Neural crest cell (in vitro differentiated cells): ENCODE measurements at places on chromosomes 6 and 20.

DNA sequence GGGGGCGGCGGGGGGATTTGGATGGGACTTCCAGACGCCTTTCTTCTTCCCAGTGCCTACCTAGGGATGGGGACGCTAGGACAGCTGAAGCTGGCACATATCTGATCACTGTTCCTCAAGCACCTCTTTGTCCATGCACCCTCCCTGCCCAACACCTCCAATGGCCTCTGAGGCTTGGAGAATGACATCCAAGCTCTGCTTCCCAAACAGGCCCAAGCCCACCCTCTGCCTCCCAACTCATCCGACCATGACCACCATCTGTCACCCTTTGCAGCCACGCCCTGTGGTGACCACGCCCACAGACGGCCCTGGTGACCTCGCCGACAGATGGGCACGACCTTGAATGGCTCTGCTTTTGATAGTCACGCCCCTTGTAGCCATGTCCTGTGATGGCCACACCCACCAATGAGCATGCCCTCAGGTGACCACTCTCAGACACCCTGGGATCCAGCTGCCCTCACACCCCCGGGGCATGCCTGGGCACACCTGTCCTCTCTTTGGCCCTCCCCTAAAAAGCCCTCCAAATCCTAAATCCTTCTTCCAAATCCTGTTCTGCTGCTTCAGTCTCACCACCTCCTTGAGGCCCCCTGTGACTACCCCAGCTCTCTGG, 51.0 kb downstream of the SSR1 start:
- DNase-seq = no peak

- no peak for DNase-seq
Observed at GRCh38 chr6:43593938-43594337, 18.0 kb downstream of the POLH start.

DNA sequence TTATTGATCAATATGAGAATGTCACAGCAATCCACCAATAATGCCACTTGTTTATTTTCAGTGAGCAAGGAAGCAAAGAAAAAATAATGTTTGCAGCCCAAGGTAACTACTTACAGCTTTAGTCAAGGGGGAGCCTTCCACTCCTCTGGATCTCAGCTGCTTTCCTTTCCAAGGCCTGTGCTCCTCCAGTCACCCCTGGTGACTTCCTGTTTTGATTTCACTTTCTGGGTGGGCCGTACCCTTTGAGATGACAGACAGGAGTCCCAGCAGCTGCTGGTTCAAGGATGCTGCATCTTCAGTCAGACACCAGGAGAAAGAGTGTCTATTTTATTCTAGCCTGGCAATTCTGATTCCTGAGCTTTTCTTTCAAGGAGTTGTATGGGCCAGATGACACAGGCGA, 5.6 kb upstream of the VNN2 start:
- DNase-seq = no peak

GRCh38 chr6:12343122-12343439, 52.9 kb downstream of the EDN1 start:
- DNase-seq = no peak

DNA sequence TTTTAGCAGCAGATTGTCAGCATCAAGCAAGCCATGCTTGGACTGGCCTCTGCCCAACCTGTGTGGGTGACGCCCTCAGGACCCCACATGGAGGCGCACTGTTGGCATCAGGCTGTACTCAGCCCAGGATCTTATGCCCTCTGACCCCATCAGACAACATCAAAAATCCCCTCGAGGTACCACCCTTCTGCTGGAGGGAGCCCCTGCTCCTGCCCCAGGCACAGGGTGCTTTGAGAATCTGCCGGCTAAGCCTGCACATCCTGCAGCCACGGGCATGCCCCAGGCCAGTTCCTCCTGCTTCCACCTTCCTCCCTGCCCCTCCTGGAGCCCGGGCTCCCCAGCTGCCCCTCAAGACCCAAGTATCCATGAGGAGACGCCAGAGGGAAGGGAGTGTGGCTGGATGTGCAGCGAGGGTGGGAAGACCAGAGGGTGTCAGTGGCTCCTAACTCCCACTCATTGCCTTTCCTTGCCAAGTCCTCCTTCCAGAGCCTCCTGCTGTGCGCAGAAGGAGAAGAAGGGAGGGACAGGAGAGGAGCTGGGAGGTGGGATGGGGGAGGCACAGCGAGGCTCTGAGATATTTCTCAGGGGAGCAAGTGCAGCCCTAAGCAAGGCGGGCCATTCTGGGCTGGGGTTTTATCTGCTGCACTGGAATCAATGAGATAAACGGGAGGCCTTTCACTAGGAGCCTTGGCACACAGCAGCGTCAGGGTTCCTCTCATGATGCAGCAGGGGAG, 77.4 kb upstream of the CST7 start:
- no peak for DNase-seq

DNA sequence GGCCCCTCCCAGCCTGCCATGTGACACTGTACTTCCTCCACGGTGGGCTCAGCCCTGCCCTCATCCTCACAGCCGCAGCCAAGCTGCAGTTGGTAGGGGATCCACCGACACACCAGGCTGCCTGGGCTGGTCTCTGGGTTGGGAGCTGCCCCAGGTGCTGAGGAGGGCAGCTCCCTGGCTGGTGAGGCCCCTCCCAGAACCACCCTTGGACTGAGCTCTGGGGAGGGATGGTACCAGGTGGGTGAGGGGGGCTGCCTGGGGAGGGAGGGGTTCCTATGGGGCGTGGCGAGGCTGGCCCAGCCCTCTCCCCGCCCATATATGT, 185 bp upstream of the TNFRSF6B start:
- no peak for DNase-seq

- no peak for DNase-seq
Observed at GRCh38 chr6:29941916-29942274, 437 bp upstream of the HLA-A start.

DNA sequence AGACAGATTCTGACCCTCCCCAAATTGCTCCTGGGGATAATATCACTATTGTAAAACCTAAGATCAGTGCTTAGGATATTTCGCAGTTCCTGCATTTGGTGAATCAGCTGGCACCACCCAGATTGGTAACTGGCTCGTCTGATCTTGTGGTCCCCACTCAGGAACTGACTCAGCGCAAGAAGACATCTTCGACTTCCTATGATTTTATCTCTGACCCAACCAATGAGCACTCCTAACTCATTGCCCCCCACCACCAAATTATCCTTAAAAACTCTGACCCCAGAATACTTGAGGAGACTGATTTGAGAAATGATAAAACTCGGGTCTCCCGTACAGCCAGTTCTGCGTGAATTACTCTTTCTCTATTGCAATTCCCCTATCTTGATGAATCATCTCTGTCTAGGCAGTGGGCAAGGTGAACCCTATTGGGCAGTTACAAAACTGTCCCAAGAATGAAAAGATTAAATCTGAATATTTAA, 55.7 kb upstream of the PRND start:
- no peak for DNase-seq

GRCh38 chr6:41921712-41921998, 356 bp downstream of the BYSL start:
- no peak for DNase-seq

- no peak for DNase-seq
Observed at GRCh38 chr6:52532457-52532856, 44.4 kb downstream of the TRAM2 start.

GRCh38 chr6:89508755-89509563, 76.0 kb downstream of the ANKRD6 start:
- no peak for DNase-seq

- DNase-seq = no peak
Observed at GRCh38 chr6:125198398-125198937, 44.9 kb downstream of the TPD52L1 start.

GRCh38 chr20:41334443-41335421, 5.9 kb upstream of the LPIN3 start:
- DNase-seq = no peak

DNA sequence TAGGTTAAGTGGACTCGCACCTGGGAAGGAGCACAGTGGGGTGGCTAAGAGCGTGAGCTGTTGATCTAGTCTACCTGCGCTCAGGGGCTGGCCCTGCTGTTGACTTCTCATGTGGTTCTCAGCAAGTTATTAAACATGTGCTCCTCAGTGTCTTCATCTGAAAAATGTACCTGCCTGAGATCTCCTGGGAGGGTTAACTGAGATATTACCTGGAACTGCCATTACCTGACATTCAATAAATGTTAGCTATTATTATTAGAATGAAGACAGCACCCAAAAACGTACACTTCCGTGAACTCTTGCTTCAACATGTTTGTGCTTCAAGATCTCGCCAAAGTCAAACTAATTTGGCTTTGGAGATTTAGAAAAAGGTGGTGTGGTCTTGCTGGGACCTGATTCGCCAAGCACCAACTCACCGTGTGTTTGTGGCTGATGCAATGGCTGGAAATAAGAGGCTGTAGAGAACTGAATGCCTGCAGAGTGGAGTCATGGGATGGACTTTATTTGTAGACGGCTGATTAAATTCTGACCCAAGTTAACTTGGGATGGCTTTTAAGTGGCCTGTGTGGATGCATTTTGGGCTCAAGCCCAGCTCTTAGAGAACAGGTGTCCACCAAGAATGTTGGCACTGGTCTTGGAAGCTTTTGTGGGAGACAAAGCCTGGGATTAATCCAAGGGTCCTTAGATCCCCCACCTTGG, 692.9 kb downstream of the QKI start:
- no peak for DNase-seq

GRCh38 chr6:11025921-11026635, 18.0 kb downstream of the ELOVL2 start:
- no peak for DNase-seq

DNA sequence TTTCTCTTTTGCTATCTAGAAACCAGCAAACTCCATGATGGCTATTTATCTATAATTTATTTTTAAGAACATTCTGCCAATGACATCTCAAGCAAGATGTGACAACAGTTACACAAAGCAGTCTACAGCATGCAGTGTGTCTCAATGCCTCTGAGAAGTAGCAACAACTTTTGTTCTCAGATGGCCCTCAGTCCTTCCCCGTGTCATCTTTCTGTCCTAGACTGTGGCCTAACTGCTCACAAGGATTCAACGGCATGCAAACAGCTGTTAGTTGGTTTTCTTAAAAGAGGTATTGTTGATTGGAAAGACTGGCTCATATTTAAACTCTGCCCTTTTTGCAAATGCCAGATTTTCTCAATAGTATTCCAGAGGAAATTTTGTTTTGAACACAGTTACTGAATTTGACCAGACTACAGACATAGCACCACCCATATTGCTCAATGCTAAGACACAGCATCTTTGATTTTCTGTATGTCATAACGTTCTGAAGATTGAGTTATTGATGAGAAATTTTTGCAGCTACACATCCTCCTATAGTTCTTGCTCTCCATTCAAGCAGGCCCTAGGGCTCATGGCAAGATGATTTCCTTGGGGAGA, 26.1 kb upstream of the F13A1 start:
- DNase-seq = no peak

DNA sequence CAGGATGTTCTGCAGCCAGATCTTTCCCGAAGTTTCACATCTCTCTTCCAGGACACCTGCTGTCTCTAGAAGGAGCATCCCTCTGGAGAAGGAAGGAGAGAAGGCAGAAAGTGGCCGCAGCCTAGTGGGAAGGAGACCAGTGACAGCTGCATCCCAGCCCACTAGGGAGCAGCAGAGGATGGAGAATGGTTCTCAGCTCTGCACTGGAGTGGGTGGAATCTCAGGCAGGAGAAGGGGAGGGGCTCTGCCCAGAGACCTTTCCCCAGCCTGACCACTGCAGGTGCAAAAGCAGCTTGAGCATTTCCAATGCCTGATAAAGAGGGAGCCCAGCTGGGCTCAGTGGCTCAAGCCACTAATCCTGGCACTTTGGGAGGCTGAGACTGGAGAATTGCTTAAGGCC, 32.3 kb downstream of the NCR2 start:
- DNase-seq = peak; percentile 68

GRCh38 chr6:71396410-71396801, 107.8 kb downstream of the OGFRL1 start:
- DNase-seq = no peak

DNA sequence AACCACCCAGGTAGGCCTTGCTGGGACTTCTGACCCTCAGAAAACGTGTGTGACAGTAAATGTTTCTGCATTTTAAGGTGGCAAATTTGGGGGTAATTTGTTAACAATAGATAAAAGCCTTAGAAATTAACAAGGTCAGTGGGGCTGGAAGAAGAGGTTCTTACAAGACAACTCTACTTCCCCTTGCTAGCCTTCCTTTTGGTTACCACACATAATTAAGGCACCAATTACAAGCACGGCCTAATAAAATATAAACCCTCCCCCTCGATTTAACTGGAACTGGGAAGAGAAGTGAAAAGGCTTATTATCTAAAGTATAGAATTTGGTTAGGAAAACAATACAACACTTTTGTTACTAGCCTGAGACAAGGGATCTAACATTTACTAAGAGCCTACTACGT, 38.8 kb downstream of the ELOVL5 start:
- DNase-seq = no peak

GRCh38 chr20:2101057-2101864, at the start of gene STK35:
Gene STK35 (plus strand): TSS chr20:2101827. CDS start chr20:2101882, 55 bp downstream.
- peak; percentile 61 for DNase-seq

DNA sequence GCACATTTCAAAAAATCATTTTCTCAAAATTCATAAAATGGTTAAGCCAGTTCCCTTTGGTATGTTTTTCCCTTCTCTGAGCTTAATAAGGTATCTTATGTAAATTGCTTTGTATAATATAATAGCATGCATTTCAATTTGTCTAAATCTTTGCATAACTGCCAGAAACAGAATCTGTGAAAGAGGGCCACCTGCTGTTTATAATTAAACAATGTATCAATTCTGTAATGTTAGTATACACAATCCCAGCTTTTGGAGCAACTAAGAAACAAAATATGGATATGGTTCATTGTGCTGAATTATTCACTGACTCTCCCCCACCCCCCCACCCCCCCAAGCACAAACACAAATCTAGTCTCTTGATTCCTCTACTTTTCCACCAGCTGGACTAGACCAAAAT, 54.8 kb downstream of the GPX5 start:
- DNase-seq = no peak
